ENCODE measurements at places on chromosomes 5 and 9. TPM values are rescaled to one million over a fixed set of nuclear protein-coding genes. Genes with fewer than 3 reads are reported as not detected.

GRCh38 chr5:95664204-95664786 is 17.7 kb downstream of the RFESD start:
- DNase-seq: peak; percentile 53
- H3K4me1 ChIP-seq: no peaks in the 10 kb centered on the region
- H3K36me3 ChIP-seq: no peaks in the 10 kb centered on the region
- H3K4me3 ChIP-seq: no peak overlapping the region

DNA sequence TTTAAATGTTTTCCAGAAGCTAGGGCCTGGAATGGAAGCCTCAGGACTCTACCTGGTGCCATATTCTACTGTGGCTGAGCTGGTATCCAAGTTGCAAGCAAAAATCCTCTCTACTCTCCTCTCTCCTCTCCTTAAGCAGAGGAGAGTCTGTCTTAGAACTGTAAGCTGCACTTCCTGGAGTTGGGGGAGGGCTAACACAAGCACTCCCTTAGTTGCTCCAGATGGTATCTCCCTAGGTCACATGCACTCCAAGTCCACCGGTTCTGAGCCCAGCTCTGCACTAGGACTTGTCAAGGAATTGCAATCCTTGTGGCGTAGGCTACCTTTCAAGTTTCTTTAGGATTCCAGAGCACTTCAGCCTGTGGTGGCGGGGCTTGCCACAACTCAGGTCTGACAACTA is 513.9 kb upstream of the RGMB start:
- no peaks in the 10 kb centered on the region for H3K27me3 ChIP-seq
- no peak overlapping the region for H3K4me3 ChIP-seq
- H3K4me1 ChIP-seq: no peaks in the 10 kb centered on the region
- DNase-seq: no peak
- H3K36me3 ChIP-seq: no peaks in the 10 kb centered on the region

DNA sequence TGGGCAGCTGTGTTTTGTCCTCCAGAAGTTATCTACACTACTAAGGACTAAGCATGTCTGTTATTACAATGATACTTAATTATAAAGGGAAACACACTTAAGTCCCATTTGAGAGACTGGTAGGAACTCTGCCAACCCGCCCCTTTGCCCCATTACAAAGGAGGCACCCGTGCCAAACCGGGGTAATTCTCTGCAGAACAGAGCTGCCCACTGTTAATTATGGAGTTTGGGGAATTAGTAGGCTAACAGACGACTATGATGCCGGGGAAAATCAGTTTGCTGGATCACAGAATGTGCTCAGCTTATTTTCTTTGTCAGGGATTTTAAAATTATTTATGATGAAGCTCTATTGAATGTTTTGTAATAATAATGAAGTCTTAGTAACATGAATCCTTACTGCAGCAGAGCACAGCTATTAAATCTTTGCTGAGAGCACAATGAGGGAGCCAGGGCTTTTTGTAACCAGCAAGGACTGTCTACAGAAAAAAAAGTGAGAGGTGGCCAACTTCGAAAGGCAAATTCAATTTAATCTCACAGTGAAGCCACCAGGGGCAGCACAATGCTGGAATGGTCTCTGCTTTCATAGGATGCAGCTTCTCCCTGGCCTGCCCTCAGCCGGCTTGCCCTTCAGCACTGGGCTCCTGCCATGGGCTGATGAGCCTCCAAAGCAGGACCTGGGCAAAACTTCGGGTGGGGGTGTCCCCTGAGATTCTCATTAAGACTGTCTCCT is 134.5 kb downstream of the GNAQ start:
- peaks cover 8% of the 10 kb centered on the region for H3K36me3 ChIP-seq
- DNase-seq: no peak
- no peak overlapping the region for H3K4me3 ChIP-seq
- no peaks in the 10 kb centered on the region for H3K27me3 ChIP-seq
- no peak overlapping the region for H3K27ac ChIP-seq
- peaks cover 17% of the 10 kb centered on the region for H3K4me1 ChIP-seq

DNA sequence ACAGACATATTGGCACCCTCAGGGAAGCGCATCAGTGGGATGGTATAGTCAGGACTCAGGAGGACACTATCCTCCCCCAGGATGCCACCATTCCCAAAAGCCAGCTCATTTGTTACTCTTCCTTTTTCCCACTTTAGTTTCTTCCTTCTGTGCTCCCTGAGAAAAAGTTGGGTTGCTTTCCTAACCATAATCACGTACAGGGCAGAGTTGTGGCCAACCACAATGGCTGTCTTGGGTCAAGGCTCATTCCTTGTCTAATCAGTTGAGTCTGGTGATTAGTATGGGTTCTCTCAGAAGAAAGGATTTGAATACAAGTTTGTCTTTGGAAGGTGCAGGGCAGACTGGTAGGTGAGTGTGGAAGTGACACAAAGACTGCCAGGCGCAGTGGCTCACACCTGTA is 26.6 kb upstream of the ATP6V1G1 start:
- H3K27ac ChIP-seq: no peak overlapping the region
- no peak overlapping the region for H3K4me3 ChIP-seq
- H3K36me3 ChIP-seq: no peaks in the 10 kb centered on the region
- no peaks in the 10 kb centered on the region for H3K4me1 ChIP-seq
- DNase-seq: no peak

The FXN gene
- total RNA-seq: 3.2 TPM

The PTBP3 gene
- 26.7 TPM for total RNA-seq

The ABO gene
- total RNA-seq: 0.14 TPM

Measured in thymus (tissue), 14 donors.